Activated CD4-positive, CD25-positive, alpha-beta regulatory T cell treated with anti-CD3 and anti-CD28 coated beads, Interleukin-2, amount 50 U/mL, for 16 hours (primary cell): ENCODE measurements at places on chromosomes 13 and 19.

- DNase-seq: no peak
Observed at GRCh38 chr19:46495786-46496099, at the start of gene PNMA8B. Gene PNMA8B, minus strand, starts transcription at chr19:46495867. Its CDS starts 402 bp downstream, at chr19:46495465.

- DNase-seq: no peak
Observed at GRCh38 chr13:90217275-90217674, 1130.2 kb upstream of the MIR17HG start.

DNA sequence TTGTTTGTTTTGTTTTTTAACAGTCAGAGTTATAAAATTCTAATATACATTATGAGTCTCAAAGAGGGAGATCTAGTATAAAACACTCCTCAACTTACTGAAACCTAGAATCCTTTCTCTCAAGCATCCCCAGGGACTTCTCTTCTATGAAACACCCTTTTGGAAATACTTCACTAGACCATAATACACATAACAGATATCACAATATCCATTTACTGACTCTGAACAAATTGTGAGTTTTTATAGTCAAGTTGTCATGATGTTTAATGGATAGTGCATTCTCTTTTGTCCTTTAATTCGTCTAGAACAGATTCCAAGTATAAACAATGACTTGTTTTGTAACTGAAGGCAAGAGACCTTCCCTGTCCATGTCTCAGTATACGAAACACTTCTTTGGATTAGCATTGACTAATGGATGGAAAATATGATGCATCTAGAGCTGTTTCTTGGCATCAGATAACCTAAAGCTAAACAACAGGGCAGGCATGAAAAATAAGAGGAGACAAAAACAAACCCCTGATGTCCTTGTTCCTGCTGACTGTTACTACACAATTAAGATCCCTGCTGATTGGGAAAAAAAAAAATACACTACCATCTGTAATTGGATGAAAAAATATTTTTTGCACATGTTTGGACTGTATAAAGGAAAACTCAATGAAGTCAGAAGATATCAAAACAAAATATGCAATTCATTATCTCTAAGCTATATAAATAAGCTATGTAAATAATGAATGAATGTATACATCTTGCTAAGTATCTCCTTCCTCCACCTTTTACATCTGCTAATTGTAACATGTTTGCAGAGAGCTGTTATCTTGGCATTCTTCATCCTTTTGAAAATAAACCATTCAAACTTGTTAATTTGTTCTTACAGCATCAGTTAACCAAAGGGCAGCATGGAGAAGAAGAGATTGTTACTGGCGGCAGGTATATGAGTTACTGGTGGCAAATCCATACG is 214.2 kb downstream of the LACC1 start:
- no peak for DNase-seq

DNA sequence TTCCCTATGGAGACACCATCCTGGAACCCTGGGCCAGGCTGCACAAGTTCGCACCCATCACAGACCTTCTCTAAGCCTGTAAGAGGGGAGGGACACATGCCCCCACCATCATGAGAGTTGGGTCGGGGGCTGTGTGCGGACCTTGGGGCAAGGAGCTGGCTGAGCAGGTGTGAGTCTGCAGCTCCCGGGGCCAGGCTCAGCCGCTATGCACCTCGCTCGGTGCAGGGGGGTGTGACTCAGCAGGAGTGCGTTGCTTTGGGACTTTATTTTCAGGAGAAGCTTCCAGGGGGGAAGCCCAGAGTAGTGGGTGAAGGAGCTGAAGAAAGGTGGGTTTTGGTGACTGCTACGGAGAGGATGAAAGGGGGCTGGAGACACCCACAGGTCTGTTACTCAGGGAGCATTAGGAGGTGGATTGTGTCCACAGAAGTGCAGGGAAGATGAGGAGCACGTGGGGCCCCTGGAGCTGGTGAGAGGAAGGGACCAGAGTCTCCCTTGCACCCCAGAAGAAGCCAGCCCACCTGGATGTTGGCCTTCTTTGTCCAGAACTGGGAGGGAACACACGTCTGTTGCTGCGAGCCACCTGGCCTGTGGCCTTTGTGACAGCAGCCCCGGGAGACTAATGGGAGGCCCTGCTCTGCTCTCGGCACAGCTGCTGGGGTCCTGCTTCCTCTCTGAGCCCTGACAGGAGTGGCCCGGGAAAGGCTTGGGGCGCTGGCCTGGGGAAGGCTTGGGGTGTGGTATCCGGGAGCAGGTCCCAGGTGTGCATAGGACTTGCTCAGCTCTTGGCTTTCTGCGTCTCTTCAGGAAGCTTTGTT is 162.6 kb downstream of the TEX29 start:
- no peak for DNase-seq

GRCh38 chr19:18496167-18496979 is 25.5 kb downstream of the ELL start:
- no peak for DNase-seq

DNA sequence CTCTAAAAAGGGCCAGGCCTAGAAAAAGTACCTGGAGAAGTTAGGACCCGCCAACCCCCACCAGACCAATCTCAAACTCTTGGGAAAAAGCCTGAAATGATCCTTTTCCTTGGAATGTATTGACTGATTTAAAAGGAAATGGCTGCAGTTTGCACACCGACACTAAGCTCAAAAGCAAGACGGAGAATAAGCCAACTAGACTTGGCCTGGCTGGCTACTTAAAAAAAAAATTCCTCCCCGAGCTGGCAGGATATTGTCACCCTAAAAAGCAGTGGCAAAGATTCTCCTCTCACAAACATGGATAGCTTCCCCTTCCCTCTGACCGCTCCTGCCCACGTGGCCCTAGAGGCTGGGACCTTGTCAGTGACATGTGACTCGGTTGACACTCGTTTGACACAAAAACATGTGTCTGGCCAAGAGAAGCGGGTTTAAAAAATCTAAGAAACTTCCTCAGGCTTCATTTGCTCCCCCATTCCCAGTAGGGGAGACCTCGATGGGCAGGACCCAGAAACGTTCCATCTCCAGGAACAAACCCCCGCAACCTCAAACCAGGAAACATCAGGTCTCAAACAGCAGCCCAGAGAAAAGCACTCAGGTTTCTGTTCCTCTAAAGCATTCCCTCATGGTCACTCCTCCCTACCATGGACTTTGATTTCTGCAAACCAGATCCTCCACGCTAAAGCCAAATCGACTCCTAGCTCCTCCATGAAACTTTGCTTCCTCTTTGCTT is 1.3 kb downstream of the RFX1 start:
- no peak for DNase-seq
